ENCODE measurements at places on chromosomes 7 and 10.

DNA sequence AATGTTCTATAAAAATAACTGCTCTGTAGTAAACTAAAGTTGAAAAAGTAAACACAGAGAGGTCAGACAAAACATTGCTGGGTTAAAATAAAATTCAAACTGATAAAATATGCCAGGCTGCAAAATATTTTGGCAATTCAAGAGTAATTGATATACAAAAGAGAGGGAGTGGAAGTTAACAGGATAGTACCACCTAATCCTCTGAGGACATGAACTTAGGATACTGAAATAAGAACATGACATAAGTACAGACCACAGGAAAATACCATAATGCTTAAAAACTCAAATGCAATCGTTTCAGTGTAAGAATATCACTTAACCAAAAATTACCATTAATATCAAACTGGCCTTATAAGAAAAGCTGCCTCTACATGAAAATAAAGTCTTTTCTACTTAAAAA, 37.6 kb upstream of the GPR22 start:
- no peak for DNase-seq

- no peak for DNase-seq
These were observed 214.1 kb downstream of the USP6NL start for GRCh38 chr10:11397077-11397965.

- no peak for DNase-seq
These were observed 99.6 kb downstream of the SVIL start for GRCh38 chr10:29535012-29535777.

DNA sequence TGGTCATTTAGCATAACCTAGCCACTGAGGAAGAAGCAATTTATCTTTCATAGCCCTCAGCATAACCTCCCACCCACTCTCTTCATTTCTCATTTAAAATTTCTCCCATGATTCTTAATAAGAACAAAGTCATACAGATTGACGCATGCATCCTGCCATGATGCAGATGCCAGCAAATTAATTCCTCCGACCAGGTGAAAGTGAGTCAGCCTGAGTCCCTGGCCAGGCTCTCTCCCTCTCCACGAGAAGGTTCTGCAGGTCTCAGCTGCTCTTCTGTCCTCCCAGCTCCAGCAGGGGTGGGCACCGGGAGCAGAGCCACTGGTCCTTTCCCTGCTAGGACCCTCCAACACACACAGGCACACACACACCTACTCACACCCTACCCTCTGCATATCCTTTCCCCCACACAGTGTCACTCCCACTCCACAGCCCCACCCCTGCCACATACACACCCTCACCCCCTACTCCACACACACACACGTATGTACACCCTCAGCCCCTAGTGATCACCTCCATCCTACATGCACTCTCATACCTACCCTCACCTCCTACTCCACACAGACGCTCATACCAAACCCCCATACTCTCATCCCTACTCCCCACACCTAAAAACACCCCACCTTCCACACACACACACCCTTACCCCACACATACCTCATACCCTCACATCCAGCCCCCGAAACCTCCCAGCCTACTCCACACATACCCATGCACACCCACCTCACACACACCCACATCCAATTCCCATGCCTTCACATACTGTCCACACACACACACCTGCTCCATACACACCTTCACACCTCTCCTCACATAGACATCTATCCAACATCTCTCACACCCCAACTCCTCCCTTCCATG, 78.0 kb downstream of the FAM13C start:
- DNase-seq, result no peak

GRCh38 chr10:132360766-132361447, 28.9 kb downstream of the LRRC27 start:
- no peak for DNase-seq

DNA sequence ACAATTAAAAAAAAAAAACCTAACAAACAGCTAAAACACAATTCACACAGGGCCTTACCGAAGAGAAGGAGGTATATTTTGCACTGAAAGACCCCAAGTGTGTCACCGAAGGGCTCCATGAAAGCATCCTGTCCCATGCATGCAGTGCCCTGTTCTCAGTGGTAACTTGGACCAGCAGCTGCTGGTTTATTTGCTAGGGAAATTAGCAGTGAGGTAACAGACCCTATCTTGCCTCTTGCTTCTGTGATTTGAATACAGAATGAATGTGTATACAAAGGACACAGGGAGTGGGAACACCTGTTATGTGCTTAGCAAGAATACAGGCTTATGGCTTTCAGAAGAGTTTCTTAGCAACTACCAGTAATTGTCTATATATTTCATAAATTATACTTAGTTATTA, at the start of gene HEPACAM2:
Gene HEPACAM2 (minus strand): TSS at position 160 of the 400 bp plus-strand sequence.
- no peak for DNase-seq

DNA sequence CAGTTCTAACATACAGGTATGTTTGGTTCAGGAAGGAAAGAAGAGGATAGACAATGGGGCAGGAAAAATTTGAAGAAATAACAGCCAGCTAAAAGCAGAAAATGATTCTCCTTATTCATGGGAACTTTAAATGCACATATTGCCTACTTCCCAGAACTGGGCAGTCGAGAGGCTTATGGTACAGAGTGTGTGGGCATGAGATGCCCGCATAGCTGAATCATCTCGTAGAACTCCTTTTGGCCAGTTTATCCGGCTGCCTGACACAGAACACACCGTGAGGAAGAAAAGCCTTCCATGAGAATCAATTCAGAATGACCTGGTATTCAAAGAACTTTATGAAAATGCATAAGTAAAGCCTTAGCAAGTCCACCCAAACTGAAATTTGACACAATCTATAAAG, 471.6 kb downstream of the SH2D4B start:
- DNase-seq, result no peak

GRCh38 chr7:31114593-31115343, 62.7 kb downstream of the ADCYAP1R1 start:
- no peak for DNase-seq

DNA sequence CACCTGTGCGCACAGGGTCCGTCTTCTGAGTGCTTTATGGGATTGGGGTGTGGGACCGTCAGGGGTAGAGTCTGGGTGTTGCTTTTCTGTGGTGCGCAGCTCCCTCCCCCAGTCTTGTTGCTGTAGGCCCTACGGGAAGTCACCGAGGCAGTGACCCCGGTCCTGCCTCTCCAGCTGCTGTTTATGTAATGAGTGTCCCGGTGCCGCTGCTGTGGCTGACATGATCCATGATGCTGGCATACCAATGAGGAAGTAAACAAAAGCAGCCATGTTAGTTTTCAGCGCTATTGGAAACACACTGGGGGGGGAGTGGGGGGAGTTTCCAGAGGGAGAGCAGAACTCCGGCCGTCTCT, 1.1 kb downstream of the TRIM8 start:
- peak; percentile 88 for DNase-seq

- DNase-seq, result no peak
These were observed 40.2 kb upstream of the TES start for GRCh38 chr7:116170180-116170579.

DNA sequence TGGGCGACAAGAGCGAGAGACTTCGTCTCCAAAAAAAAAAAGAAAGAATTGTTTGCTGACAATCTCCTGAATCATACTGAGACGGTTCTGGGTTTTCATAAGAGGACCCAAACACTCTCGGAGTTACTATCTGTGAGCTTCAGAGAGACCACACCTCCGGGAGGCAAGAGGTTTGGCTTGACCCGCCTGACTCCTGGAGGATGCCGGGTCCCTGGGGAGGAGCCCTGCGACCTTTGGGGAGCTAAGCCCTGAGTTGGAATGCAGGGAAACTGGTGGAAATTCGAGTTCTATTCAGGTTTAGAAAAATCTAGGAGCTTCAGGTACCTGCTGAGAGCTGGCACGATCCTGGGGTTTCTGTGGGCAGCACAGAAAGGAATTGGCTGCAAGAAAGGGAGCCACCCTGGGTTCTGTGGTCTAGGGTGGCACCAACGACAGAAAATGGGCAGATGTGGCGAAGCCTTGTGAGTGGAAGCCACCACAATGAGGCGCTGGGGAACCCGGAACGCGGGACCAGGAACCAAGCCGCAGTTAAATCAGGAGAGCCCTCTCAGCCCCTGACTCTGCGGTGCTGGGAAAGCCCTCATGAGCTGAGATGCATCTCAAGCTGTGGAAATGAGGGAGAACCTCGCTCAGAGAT, 21.9 kb upstream of the GATAD1 start:
- no peak for DNase-seq

GRCh38 chr10:107144490-107144889, 20.0 kb downstream of the SORCS1 start:
- no peak for DNase-seq

- DNase-seq, result no peak
These were observed 1041.9 kb downstream of the NRG3 start for GRCh38 chr10:82916941-82917340.

DNA sequence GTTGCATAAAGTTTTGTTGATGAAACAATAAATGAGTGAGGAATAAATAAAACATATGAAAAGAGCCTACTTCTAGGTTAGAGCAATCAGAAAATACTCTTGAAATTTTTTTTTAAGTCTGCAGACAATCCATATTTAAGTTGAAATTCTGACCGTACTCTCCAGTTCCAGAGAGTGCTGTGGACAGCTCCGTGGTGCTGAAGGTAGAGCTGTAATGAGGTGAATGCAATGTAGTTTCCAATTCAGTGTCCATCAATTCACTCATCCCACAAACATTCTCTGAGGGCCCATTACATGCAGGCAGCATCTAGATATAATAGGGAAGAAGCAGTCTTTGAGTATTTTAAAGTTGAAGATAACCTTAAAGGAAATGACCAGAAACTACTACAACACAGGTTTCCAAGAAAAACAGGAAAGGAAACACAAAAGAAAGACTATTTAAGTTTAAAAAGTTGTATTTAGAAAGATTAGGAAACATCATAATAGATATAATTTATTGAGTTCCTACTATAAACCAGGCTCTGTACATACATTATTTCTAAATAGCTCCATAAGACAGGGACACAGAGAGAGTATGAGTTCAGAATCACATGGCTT, 44.0 kb upstream of the CRTAC1 start:
- DNase-seq, result no peak

- no peak for DNase-seq
These were observed 6.9 kb downstream of the RADIL start for GRCh38 chr7:4876586-4876985.

DNA sequence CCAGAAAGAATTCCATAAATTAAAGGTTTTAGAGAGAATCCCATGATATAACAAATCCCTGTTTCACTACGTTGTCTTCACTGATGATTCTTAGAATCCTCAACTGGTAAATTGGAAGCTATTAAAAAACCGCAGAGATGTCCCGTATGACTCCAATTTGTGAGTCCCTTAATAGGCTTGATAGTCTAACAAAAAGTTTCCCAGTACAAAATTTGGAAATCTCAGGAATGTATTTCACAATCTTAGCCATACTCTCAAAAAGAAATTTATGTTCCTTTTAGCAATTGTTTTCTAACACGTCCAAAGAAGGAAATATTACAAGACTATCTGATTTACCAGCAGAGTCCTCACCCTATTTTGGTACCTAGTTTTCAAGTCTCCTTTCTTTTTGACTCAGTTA, 2.5 kb downstream of the TES start:
- DNase-seq, result no peak

DNA sequence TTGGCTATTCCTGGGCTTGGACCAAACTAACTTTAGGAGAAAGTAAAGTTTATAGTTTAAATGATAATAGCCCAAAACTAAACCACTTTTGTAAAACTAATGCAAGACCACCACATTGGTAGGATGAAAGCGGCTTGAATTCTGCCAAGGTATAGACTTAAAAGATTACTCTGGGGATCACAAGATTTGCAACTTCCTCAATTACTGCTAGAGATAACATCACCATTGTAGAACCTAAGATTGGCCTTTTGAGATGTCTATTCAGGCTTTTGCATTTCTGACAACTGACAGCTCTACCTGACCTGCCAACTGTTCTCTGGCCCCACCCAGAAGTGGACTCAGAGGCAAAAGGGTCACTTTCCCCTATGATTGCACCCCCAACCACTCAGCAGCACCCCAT, 162.4 kb downstream of the TNS3 start:
- no peak for DNase-seq

- no peak for DNase-seq
These were observed 196.7 kb upstream of the PHYHIPL start for GRCh38 chr10:58979711-58980110.

- DNase-seq, result no peak
These were observed 19.2 kb upstream of the IKZF1 start for GRCh38 chr7:50285269-50285668.

DNA sequence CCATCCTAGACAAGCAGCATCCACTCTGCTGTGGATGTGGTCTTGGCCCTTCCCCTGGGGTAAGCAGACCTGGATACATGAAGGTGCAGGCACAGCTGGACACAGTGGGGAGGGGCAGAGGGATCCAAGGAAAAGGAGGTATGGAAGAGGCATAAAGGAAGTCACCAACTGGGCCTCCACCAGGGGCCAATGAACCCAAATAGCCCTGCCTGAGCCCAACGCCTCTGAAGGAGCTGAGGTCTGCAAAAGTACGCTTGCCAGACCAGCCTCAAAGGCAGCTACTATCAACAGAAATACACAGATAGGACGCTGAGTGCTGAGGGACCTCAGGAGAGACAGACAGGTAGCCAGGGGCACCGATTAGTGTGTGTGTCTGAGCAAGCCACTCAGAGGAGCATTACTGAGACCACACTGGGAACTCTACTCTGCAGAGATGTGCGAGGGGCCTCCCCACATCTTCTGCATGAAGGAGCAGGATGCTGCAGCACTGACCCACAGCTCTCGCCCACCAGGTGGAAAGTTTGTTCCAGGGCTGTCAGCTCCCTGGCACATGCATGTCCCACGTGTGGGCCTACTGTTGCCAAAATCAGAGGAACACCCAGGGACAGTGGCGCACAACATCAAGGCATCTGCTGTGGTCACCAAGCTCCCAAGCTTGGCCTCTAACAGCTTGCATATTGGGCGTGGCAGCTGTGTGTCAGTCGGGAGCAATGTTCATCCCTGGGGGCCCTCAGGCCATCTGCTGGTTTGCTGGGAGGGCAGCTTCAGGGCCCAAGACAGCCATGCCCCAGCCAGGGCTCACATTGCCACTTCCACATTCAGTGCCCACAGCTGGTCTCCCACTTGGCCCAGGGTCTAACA, 40.0 kb downstream of the MKI67 start:
- DNase-seq, result peak; percentile 43

- no peak for DNase-seq
These were observed 35.3 kb upstream of the SPOCK2 start for GRCh38 chr10:72123616-72124015.

- DNase-seq, result no peak
These were observed 141.9 kb upstream of the RHEB start for GRCh38 chr7:151661587-151661986.

- DNase-seq, result no peak
These were observed 47.4 kb upstream of the LRRN3 start for GRCh38 chr7:111043561-111043960.

DNA sequence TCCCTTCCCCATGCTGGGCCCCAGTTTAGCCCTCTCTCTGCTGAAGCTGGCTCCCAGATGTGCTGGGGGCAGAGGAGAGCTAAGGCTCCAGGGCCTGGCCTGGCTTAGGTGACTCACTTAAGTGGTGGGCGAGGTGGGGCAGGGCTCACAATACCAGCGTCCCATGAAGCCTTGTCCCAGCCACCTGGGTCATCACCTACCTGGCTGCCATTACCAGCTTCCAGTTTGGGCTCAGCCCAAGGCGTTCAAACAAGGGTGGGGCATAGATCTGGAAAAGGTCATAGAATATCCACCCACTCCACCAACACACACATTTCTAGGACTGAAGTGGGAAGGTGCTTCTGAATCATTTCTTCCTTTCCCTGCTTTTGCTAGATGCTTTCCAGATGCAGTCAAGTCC, 8.3 kb downstream of the KAZALD1 start:
- DNase-seq, result no peak

- no peak for DNase-seq
These were observed 571.0 kb downstream of the SH2D4B start for GRCh38 chr10:81108516-81109199.

All from tibial artery (tissue), 4 donors.